ENCODE measurements at places on chromosomes 1 and 21.

DNA sequence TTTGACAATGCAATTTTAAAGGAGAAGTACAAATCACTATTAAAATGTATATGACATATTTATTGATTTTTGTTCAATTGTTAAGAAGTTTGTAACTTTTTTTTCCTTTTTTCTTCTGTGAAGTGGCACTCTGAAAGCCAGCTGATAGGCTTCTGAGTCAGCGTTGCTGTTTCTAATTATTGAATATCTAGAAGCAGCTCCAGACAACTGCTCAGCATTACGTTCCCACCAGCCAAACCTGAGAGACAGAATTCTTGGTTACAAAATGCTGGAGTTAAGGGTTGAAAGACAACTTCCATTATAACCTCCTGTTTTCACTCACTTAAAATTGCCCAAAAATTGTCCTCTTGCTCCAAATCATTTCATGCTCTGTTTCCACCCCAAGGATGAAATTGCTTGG lies 31.4 kb upstream of the LMX1A start:
- DNase-seq, result no peak

GRCh38 chr1:247862756-247863155 lies 5.8 kb downstream of the TRIM58 start:
- DNase-seq, result no peak

DNA sequence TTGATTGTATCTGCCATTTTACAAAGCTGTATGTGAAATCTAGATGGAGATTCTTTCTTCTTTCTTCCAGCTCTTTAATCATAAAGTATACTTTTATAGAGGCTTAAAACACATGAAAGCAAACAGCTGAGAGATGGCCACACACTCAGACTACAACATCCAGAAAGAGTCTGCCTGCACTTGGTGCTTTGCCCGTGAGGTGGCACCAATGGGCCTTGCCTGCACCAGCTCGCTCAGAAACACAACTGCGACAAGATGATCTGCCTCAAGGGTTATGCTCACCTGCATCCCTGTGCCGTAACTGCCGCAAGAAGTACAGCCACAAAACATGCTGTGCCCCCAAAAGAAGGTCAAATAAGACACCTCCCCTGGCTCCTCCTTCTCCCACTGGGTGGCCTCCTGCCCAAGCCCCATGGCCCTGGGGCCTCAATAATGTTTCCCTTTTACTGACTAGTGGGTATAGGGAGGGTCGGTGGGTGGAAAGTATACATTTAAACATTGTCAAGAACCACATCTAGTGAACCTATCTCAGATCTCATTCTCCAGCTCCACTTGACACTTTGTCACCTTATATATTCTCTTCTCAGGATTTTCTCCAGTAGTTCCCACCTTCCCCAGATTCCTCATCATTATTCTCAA lies 66.7 kb upstream of the ANGPTL3 start:
- DNase-seq, result no peak

GRCh38 chr21:42313501-42313969 lies 1.7 kb downstream of the TFF3 start:
- no peak for DNase-seq

DNA sequence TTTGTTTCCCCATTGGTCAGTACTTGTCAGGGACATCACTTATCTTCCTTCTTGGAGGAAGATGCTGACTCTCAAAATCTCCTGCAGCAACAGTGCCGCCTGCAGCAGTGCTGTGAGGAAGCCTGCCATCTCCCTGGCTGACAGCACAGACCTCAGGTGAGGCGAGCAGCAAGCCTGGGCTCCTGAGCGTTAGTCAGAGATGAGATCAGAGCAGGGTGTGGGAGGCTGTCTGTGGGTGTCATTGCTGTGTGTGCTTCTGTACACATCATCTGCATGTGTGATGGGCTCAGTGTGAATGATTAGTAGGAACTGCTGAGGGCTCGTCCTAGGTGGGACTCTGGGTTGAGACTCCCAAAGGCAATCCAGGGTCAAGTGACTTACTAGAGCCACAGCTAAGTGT lies 6.1 kb downstream of the STRIP1 start:
- DNase-seq, result no peak
